CD4-positive, alpha-beta T cell treated with Interleukin-15 for 4 hours (primary cell): ENCODE measurements at places on chromosomes 2 and 18.

DNA sequence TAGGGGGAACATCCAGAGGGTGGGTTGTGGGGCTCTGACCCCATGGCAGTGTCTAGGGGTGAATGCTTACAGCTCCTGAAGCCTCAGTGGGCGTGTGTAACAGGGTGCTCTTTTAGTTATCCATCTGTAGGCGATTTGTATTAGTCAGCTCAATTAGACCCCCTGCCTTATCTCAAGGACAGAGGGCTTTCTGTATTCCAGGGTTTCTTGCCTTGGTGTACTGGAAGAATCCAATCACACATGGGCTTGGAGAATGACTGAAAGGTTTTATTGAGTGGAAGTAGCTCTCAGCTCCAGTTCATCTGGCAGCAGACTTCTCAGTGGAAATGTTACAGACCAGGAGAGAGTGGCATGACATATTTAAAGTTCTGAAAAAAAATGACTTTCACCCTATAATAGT is 334.0 kb upstream of the GCFC2 start:
- no peak for DNase-seq

GRCh38 chr2:200484934-200485333 is 24.9 kb downstream of the KCTD18 start:
- no peak for DNase-seq

DNA sequence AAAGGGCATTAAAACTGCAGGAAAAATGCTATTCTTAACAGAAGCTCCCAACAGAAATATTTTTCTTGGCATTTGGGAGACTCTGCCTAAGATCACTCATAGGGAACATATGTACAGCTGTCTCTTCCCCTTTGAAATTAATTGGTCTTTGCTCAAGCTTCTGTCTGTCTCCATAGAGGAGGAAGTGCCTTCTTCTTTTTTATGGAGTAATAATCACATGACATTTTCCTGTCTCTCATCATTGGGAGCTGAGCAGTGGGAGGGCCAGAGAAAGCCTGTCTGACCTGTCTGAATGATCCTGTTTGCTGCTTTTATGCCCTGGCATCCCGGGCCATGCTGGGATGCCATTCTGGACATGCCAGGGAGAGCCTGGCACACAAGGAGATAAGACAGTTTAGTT is 145.6 kb downstream of the AQP4 start:
- DNase-seq = no peak

GRCh38 chr2:1546023-1546591 is 132.8 kb downstream of the TPO start:
- DNase-seq = peak; percentile 13

DNA sequence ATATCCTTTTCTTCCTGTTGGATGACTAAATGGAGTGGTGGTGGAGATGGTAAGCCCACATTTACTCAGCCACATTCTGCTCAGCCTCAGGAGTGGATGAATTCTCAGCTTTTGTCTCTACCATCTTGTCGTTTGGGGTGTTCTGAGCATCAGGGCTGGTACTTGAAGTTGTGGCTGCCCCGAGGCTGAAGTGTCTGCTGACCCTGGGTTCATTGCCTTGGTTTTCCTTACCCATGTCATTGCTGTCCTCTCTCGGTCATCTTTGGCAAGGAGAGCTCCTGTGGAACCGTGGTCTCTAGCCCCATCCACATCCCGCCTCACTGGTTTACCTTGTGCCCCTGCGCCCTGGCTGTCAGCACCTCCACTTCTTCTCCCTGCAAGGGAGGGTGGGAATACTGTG is 71.9 kb downstream of the GPR39 start:
- no peak for DNase-seq

DNA sequence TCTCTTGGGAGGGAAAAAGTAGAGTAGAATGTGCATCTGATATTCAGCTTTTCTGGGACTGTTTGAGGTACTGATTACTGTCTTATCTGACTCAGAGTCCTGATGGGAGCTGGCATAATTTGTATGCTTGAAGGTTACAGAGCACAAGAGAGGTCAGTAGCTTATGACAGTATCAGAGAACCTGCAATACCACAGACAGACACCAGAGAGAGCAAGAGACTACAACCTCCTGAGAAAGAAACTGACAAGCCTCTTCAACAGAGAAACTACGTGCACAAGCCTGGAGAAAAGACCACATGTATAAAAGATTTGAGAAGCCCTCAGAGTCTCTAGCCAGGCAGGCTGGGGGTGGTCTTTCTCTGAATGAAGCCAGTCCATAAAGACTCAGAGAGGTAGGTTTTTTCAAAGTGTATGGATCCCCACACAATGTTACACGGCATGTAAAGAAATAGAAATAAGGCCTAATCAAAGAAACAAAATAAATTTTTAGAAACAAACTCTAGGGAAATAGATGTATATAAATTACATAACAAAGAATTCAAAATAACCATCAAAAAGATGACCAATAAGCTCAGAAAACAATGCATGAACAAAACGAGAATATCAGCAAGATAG is 568.3 kb downstream of the LRRTM4 start:
- DNase-seq = no peak

- no peak for DNase-seq
These were observed 87.2 kb upstream of the EPB41L3 start for GRCh38 chr18:5630900-5631413.

- DNase-seq = no peak
These were observed 62.1 kb downstream of the CTAGE1 start for GRCh38 chr18:22355598-22355997.

DNA sequence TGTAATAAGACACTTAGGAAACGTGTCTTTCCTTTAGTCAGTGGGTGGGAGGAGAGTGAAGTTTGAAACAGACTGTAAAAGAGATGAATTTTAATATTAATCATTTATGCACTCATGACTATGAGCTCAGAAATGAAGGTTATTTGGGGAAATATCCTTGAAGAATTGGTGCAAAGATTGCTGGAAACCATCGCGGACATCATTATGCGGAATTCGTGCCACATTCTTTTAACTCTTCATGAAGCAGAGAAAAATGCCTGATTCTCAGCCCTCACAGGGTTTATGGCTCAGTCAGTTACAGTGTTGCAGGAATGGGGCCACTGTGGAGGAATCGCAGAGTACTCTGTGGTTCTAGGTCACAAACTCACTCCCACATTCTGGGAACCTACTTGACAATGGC is 109.7 kb downstream of the RGPD3 start:
- no peak for DNase-seq

- no peak for DNase-seq
These were observed 13.1 kb downstream of the ARMC9 start for GRCh38 chr2:231211486-231211885.

- DNase-seq = no peak
These were observed 358.3 kb downstream of the CELF4 start for GRCh38 chr18:37207343-37207742.

- DNase-seq = no peak
These were observed 63.2 kb upstream of the TPO start for GRCh38 chr2:1350111-1350510.

GRCh38 chr2:132757676-132758075 is 87.7 kb upstream of the LYPD1 start:
- DNase-seq = no peak

- peak; percentile 34 for DNase-seq
These were observed 154.9 kb downstream of the MGAT5 start for GRCh38 chr2:134408791-134409190.

GRCh38 chr2:5539282-5540165 is 152.7 kb upstream of the SOX11 start:
- no peak for DNase-seq

DNA sequence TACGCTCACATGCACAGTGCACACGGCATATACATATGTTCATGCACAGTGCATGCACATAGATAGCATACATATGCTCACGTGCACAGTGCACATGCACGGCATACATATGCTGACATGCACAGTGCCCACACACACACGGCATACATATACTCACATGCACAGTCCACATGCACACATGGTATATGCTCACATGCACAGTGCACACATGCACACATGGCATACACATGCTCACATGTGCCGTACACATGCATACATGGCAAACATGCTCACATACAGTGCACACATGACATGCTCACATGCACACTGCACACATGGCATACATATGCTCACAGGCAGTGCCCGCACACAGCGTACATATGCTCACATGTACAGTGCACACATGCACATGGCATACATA is 97.7 kb upstream of the CTDP1 start:
- no peak for DNase-seq

- no peak for DNase-seq
These were observed 114.3 kb downstream of the CACNB4 start for GRCh38 chr2:151984424-151985083.

DNA sequence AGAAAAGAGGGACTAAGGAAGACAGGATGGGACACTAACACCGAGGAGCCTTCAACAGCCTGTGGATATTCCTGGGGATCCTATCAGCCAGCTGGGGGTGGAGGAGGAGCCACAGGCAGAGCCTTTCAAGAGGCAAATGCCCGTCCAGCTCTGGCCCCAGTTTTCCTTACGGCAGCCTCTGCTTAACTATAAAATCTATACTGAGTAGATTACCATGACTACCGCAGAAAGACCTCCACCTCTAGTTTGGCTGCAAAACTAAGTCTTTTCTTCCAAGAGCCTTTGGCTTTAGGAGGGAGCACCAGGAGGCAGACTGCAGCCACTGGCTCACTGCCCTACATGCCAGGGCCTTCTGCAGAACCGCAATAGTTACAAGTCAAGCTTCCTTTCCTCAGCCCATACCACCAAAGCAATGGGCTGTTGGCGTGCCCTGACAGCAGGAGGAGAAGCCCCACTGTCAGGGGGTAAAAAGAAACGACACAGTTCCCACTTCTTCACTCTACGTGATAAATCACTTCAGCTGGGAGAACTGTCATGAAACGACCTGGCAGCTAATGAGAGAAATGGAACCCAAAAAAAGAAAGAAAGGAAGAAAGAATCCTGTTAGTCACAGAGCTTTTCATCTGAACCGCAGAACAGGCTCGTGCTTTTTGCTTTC is 25.1 kb upstream of the CREB1 start:
- no peak for DNase-seq

DNA sequence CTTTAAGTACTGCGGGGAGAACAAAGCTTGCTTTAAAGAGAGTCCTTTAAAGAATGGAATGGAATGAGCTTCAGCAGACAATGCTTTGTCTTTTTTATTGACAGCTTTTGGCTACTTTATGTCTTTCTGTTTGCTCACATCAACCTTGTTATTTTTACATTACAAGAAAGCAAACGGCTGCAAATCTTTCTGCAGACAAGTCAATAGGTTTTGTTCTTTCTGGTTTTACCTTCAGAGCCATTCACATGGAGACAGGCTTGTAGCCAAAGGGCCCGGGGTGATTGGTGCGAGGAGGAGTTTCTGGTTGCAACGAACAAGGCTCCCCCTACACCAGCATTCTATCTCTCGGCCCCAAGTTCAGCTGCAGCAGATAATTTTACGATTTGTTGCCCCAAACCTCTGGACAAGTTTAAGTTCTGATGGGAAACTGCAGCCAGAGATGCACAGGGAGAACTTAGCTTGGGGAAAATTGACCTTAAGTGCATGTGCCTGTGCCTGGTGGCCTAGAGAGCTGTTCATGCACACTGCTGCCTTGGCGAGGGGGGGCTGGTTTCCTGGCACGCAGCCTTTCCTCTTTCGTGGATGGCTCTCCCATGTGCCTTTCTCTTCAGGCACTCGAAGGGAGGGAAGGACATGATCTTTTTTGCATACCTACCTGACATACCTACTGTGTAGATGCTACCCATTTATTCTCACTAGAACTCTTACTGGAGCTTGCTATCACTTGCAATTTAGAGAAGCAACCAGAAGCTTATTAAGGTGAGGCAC is 543.2 kb downstream of the DCDC2C start:
- DNase-seq = no peak

DNA sequence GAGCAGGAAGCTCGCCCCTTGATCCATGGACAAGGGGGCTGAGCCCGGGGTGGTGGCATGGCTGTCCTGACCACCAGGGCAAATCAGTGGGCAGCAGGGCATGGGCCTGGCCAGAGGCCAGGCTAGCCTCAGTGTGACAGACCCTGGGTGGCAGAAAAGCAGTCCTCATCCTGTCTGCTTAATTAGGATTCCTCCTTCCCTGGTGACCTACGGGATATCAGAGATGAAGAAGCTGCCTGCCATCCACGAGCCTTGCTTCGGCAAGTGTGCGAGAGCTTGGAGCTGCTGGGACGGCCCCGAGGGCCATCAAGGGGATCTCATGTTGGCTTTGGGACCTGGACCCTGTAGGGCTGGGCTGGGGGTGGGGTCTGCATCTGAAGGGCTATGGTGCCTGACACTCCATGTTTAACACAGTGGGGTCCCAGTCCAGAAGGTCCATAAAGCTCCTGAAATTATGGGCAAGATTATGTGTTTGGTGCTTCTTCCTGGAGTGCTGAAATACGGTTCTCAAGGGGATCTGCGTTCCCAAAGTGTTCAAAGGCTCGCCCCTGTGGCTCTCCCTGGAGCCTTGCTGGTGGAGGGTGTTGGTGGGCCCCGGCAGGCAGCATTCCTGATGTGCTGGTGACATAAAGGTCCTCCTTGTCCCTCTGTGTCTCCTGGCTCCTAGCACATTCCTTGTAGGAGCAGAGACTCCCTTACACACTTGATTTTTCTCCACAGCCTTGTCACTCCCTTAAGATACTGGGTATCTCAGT is 52.6 kb downstream of the KCNIP3 start:
- no peak for DNase-seq

DNA sequence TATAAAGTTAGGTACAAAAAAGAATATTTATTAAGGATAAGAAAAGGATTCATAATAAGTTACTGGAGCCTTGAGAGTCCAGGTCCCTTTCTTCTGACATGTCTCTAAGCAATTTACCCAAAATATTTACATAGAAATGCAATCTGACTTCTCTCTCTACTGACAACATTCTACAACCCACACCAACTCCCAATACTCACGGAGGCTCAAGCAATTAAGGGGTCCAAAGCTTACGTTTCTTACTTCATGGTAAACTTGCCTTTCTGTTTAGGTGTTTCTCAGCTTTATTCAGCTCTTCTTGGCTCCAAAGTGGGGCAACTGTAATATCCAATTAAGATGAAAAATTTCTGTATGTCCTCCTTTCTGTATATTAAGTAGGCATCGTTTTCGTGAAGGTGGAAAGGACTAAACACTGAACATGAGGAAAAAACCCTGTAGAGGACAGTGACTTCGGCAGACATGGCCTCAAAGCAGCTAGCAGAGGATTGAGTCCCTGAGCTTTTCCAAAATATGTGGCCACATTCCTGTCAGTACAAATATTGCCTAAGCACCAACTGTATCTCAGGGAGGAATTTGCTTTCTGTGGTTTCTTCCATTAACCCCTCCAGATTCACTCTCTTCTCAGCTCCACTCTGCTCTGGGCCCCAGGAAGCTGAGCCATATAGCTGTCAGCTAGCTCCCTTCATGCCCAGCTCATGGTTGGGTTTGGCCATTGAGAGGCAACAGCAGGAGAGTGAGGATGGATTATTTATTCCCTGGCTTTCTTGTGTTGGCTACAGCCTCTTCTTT is 67.9 kb upstream of the GLS start:
- DNase-seq = no peak

DNA sequence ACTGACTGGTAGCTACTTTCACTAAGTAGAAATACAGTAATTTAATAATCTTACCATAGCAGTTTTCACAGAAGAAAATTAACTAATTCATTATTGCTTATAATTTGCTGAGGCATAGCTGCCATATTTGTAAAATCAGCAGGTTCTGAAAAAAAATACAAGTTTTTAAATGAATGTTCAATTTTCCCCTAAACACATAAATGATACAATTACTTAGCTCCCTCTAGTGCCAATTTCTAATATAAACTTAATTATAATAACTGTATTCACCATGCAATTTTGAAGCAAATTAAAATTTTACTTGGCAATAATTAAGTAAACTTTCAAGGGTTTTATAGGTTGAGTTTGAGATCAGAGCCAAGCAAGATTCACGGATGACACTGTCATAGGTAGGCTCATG is 1321.6 kb upstream of the ACVR2A start:
- no peak for DNase-seq
